Stimulated activated CD4-positive, alpha-beta T cell treated with anti-CD3 and anti-CD28 coated beads, Interleukin-1b, Interleukin-23, amount 100 ng/mL, for 1 hour (primary cell): ENCODE measurements at places on chromosomes 5 and 9.

GRCh38 chr5:43851741-43852140 is 248.8 kb downstream of the NNT start:
- no peak for DNase-seq

GRCh38 chr9:128792134-128792533 is 5.1 kb downstream of the TBC1D13 start:
- DNase-seq, result no peak

- DNase-seq, result no peak
These were observed 154.4 kb downstream of the MAN2A1 start for GRCh38 chr5:109844148-109844547.

GRCh38 chr5:25544652-25545249 is 900.0 kb upstream of the CDH10 start:
- DNase-seq, result no peak

- DNase-seq, result no peak
These were observed 453.3 kb downstream of the DIRAS2 start for GRCh38 chr9:90189306-90189705.

- DNase-seq, result no peak
These were observed 21.0 kb upstream of the RAB14 start for GRCh38 chr9:121222524-121223171.

DNA sequence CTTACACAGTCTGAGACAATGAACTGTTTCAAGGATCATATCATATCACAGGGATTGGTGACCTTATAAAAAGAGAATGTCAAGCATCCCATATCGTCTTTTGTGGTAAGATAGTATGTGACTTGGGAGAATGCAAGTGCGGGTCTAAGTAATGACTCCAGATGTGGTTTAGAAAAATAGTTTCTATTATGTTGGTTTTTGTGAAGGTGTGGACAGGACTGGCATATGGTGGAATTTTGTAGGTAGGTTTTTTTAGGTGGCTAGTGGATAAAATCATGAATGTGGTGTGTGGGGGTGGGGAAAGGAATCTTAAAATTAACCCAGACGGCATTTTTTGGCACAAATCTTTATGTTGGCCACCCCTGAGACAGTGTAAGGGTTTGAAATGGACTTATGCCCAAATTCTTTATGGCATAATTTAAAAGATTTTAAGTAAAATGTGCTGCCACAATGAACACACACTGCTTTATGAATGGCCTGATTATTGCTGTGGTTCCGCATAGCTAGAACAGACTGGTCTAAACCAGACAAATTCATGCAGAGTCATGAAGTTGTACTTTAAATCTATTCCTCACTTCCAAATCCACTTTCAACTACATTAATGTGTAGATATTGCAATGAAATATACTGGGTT is 204.8 kb upstream of the HAPLN1 start:
- DNase-seq, result no peak

DNA sequence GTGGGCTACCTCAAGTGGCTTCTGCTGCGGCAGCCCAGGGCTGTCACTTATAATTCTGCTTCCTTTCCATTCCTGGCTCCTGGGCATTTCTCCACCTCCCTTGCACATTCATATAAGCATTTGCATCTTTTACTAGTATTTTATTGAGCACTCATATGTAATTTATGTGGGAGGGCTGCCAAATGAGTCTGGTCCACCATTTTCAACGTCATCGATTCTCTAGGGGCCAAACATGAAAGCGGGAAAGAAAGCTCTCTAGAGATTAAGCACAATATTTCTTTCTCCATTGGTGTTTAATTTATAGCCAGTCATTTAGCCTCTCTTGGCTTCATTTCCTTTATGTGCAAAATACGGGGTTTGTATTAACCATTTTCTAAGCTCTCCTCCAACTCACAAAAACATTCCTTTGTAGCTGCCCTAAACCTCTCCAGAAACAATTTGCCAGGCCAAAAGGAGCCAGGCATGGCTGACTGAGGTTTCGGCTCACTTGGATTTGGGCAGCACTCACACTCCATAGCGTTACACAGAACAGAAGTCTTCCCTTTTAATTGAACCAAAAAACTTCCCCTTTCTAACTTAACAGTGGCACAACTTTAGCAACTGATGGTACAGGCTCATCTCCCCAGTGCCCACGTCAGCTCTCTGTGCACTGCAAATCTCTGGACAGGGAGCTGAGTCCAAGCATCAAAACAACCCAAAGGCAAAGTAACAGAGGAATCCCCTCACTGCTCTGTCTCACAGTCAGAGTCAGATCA is 183.5 kb downstream of the ROR2 start:
- DNase-seq, result no peak

DNA sequence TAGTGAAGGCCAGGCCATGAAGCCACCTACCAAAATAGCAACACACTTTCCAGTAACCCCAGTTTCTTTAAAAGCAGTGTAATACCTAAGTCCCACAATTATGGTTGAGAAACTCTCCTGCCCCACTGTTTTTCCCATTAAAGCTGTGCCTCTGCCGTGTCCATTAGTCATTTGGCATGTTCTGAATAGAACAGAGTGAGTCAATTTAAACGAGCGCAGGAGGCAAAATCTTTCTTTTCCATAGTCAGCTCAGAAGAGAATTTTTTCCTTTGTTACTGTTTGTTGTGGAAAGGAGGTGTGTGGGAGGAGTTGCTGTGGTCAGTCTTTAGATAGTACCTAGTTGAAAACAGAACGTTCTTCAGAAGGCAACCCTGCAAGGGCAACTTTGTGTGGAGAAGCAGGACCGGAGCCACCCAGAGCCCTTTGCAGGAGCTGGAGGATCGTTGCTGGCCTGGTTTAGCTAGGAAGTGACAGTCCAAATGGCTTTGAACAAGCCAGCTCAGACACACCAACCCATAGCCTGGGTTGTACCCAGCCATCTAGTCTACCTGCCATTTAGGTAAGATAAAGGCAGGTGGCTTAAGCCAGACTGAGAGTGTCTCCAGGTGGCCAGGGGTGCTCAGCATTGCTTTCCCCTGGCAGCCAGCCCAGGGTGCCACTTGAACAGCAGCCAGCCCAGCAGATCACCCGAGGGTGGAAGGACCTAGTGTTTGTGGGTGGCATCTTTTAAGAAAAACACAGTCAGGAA is 30.4 kb downstream of the GADD45G start:
- no peak for DNase-seq

DNA sequence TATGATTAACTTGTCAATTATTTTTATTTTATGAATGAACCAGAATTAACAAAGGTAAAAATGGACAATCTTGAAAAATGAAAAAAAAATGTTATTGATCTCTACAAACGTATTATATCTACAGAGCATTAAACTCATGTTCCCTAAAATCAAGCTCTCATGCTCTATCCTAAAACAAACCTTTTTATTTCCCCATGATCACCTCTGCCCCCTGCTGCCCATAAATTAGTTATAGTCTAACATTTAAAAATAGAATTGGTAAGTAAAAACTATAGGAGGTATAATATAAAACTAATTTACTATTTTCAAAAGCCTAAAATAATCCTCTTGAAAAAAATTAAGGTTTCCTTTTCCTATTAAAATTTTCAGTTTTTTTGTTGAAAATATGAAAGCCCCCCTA is 168.0 kb upstream of the POU5F2 start:
- no peak for DNase-seq

- no peak for DNase-seq
These were observed 20.5 kb upstream of the CCL28 start for GRCh38 chr5:43432486-43433375.

DNA sequence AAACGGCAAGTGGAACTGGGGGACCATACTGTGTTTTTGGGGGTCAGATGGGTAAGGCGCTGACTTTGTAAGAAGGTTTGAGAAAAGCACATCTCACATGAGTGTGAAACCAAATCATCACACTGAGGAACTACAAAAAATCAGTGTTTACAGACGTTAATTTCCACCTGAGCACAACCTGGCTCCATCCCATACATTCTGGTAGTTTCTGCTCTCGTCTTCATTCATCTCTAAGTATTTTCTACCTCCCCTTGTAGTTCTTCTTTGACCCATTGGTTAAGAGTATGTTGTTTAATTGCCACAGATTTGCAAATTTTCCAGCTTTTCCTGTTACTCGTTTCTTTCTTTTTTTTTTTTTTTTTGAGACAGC is 8.9 kb upstream of the DPP7 start:
- DNase-seq, result no peak

DNA sequence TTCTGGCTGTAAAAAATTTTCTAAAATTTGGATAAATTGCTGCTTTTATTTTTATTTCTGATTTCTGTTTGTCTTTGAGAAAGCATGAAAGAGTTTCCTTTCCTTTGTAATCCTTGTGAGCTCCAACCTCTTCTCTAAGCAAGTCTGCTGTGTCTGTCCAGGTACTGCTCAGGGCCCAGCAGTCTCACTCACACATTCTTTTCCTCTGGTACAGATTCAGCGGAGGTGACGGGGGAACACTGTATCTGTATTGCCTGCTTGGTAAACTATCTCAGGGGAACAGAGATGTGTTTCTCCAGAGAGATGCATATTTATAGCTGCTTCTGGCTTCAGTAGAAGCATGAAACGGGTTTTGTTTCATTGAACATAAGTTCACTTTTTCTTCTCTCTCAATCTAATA is 60.5 kb downstream of the NUP214 start:
- DNase-seq, result no peak

DNA sequence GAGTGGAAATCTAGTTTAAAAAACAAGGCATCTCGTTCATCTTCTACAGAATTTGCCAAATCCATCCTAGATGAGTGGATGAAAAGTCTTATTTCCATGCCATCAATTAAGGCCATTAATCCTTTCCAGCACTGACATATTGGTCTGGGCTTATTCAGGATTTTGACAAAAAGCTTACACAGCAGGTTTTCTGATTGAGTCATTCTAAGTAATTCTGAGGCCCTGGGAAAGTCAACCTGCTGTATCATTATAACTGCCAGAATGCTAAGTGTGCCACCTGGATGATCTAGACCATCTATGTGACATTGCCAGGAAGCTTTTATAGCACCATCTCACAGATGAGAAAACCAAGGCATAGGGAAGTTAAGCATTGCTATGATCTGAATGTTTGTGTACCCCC is 132.1 kb upstream of the MAP3K1 start:
- DNase-seq, result no peak

GRCh38 chr5:2550509-2550908 is 201.0 kb downstream of the IRX2 start:
- DNase-seq, result no peak

- no peak for DNase-seq
These were observed 1.0 kb downstream of the PHPT1 start for GRCh38 chr9:136849960-136850865.

DNA sequence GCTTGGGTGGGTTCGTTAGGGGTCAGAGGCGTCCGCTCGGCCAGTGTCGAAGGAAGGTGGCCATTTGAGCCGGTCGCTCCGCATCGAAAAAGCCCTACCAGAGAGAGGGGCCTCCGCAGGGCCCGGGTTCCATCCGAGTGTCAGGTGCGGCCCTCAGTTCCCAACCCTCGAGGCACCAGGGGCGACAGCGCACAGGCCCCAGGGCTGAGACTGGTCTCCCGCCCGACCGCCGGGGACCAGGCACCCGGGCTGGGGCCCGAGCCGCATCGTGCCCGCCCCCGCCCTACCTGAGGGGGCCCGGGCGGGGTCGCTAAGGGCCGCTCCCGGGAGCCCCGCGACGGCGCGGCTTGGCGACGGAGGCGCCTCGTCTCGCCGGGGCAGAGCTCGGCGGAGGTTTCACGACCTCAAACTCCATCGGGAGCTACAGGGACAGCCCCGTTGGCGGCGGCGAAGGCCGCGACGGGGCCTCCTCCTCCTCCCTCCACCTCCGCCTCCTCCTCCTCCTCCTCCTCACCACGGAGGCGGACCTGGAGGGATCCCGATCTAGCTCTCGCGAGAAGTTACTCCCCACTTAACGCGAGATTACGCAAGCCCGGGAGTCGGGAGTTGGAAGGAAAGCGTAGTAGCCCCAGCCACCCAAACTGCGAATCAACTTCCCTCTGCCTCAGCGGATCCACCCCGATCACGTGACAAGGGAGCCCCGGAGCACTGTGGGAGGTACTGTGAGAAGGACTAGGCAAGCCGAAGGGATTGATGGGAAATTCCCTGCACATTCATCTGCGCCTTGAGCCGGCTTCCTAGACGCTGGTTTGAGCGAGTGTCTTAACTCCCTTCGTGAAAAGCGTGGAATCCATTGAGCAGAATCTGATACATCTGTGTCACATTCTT is at the start of gene RC3H2:
Gene RC3H2, minus strand, starts transcription at position 537 of the 888 bp plus-strand sequence. CDS start 7,850 bp downstream, outside the sequence.
- DNase-seq, result peak; percentile 86

DNA sequence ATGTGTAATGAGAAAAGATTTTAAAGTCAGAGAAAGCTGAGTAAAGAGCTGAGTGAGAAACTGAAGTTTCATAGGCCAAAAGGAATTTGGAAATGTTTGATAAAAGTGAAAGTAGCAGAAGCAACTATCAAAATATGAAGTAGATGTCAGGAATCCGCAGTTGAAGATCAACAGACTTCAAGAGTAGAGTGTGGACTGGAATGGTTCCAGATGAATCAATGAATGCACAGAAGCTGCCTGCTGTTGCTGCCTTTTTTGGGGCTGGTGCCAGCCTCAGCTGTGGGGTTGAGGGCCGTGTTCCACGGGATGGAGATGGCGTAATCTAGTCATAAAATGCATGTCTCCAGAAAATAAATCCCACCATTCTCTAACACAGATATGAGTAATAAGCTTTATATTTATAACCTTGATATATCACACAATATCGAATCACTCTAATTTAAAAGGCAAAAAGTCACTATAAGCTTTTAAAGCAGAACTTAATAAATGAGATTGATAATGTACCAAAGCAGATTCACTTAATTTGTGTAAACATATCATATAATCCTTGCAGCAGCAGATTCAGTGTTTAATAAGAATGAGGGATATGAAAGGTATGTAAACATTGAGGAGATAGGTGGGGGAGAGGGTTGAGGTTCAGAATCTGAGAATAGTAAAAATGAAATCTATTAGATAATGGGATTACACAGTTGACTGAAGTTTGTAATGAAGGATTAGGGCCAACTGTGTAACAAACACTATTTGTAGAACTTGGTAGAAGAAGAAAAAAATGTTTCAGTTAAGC is 652.3 kb upstream of the FTMT start:
- DNase-seq, result no peak

GRCh38 chr9:121339437-121339836 is 30.6 kb downstream of the STOM start:
- no peak for DNase-seq

- peak; percentile 98 for DNase-seq
These were observed at the start of gene DIAPH1 for GRCh38 chr5:141618804-141619554. TSS of gene DIAPH1 (minus strand) at chr5:141619000. CDS start at chr5:141618914, 86 bp downstream.

DNA sequence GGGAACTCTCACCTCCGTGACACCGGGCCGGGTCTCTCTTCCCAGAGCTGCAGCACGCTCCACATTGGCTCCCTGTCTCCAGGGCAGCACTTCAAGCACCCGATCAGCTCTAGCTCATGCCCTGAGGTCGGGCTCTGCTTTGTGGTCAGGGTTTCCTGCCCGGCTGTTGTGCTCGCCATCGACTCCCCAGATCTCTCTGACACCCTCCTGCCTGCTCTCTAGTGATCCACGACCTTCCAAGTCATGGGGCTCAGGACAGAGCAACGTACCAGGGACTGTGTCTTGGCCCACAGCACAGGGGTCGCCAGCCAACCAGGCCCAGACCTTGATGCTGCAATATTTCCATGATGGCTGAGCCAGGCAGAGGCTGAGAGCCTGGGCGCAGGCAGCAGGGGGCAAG is 45.1 kb downstream of the PRRT1B start:
- no peak for DNase-seq

GRCh38 chr5:67160272-67160671 is 36.3 kb downstream of the CD180 start:
- no peak for DNase-seq

- no peak for DNase-seq
These were observed 326.7 kb upstream of the EFNA5 start for GRCh38 chr5:107997338-107997980.
